ENCODE measurements at places on chromosomes 6 and 20.

GRCh38 chr6:167906899-167907298 is 80.2 kb downstream of the AFDN start:
- DNase-seq = no peak

DNA sequence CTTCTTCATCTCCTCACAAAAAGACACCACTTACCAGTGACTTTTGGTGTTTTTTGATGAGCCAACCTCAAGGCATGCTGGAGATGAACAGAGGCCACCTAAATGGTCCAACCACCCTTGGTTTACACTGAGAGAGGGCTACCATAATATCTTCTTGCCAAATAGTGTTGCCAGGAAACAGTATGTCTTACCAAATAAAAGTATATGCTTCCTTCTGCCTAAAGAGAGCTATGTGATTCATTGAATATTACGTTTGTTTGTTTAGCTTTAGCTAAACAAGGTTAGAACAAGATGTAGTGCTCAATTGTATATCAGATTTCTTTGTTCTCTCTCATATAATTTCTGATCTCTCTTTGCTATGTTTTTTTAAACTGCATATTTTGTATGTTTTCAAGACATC is 40.6 kb upstream of the BMP6 start:
- no peak for DNase-seq

- no peak for DNase-seq
These were observed 340.4 kb downstream of the TPBG start for GRCh38 chr6:82704045-82704444.

DNA sequence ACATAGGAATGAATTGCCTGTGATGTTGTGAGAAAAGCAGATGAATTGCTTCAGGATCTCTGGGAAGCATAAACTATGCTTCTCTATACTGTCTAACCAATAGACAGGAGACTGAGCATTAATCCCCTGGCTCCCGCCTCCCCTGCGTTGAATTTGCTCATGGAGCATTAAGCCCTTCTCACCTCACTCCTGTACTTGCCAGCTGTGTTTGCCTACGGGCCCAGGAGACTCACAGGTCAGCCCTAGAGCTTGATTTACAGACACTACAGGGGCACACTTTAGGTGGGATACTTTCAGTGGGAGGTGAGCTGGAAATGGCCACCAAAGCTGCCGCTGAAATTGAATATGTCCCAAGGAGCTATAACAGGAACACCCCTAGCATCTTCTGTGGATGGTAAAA is 418.7 kb downstream of the CBLN4 start:
- no peak for DNase-seq

- no peak for DNase-seq
These were observed 46.5 kb downstream of the ADTRP start for GRCh38 chr6:11732036-11732631.

- DNase-seq = no peak
These were observed 334.1 kb downstream of the COL12A1 start for GRCh38 chr6:74871757-74872156.

- DNase-seq = no peak
These were observed 53.2 kb downstream of the HFE start for GRCh38 chr6:26140254-26140966.

GRCh38 chr20:56985066-56985685 is 281.3 kb downstream of the BMP7 start:
- DNase-seq = no peak

GRCh38 chr6:75633045-75633444 is 31.4 kb downstream of the SENP6 start:
- no peak for DNase-seq

DNA sequence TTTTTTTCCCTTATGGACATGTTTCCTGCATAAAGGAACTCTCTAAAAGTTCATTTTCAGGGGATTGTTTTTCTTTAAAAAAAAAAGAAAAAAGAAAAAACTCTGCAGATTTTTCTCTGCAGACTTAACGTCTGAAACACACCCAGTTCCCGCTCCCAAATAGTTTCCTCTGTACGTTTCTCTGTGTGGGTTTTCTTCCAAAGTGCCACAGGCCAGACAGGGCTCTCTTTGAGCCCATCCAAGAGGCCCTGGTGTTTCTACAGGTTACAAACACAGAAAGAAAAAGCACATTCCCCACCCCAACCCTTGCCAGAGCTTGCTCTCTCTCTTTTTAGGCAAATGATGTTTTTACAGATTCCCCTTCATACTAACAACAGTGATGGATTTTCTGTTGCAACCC is 258.6 kb downstream of the FNDC1 start:
- DNase-seq = no peak

DNA sequence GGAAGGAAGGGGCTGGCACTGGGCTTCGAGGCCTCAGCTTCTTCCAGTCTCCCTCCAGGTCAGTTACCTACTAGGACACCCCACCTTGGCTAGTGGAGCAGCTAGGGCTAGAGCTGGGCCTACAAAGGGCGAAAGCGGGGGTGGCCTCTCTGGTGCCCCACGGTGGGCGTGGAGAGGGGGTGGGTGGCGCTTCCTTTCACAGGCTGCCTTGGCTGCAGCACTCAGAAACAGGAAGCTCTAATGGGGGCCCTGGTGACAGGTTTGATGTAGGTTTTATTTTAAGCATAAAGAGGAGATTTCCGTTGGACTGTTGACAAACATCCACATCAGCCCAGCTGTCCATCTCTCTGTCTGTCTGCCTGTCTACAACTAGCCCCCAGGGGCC is 13.4 kb downstream of the FAM110A start:
- DNase-seq = no peak

GRCh38 chr6:107655245-107655644 is 165.3 kb downstream of the SOBP start:
- no peak for DNase-seq

DNA sequence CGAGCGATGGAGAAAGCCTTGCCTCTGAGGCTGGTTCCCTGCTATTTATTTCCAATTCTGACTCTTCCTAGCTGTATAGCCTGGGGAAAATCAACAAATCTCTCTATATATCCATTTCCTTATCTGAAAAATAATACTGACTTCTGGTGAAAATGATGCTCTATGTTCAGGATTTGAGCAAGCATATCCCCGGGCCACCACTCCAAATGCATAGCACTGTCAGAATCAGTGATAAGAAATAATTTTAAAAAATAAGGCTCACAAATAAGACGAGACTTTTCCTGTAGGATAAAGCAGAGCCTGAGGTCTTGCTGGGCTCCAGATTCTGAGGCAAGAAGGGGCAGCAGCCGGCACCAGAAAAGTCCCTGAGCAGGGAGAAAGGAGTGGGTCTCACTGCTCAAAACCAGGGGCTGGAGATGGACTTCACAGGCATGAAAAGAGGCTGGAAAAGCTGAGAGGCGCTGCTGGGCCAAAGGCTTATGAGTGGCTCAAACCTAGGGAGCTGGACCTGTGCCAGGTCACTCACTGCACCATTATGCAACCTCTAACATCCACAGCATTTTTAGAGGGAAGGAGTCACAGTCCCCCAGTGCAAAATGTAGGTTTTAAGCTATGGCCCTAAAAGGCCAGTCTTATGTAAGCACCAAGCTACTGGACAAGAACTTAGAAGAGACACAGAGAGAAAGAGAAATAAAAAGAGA is 48.1 kb upstream of the SLC17A4 start:
- DNase-seq = peak; percentile 19

- DNase-seq = no peak
These were observed 57.4 kb upstream of the NOP56 start for GRCh38 chr20:2595076-2595475.

DNA sequence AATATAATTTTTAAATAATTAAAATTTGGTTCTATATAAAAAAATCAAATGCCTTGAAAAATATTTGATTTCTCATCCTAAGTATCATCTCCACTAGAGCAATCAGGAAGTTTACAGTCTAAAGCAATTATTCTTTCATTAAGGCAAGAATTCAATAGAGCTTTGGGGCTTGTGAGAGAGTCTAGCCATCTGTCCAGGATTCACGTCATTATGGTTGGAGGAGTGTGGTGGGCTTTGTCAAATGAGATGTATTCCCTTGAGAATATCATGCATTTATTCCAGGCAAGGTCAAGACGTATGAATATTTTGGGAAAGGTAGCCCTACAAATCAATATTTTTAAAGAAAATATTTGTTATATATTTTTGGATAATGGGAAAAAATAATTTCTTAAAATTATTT is 132.4 kb downstream of the ELOVL4 start:
- DNase-seq = no peak

DNA sequence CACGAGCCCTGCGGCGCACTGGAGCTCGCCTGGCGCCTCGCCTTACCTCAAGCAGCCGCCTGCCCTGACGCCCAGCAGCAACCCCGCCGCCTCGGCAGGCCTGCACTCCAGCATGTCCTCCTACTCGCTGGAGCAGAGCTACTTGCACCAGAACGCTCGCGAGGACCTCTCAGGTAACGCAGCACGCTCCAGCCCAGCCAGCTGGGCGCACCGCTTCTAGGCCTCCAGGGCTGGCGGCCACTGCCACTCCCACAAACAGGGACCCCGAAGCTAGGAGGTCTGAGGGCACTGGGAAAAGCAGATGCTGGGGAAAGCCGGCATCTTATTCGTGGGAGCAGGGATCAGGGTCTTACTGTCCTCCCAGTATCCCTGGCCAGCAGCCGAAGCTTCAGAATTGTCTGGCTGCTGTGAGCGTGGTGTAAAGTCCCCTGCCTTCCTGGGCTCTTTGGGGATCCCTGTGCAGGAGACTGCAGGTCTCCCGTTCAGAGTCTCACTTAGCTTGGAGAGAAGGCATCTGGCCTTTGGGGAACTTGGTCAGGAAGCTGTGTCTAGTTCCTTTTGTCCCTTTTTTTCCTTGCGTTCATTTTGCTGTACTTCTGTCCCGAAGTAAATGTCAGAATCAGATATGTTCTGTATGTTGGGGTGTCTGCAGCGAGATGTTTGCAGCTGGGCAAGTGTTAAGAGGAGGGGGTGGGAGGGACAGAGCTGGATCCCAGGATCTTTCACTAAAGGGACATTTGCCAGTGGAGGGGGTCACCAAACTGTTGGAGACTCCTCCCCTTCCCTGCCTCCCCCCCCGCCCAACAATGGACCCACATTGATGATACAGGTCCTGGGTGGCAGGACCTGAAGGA is 1.8 kb downstream of the FOXF2 start:
- no peak for DNase-seq

GRCh38 chr6:22972771-22973170 is 403.4 kb downstream of the HDGFL1 start:
- DNase-seq = no peak

DNA sequence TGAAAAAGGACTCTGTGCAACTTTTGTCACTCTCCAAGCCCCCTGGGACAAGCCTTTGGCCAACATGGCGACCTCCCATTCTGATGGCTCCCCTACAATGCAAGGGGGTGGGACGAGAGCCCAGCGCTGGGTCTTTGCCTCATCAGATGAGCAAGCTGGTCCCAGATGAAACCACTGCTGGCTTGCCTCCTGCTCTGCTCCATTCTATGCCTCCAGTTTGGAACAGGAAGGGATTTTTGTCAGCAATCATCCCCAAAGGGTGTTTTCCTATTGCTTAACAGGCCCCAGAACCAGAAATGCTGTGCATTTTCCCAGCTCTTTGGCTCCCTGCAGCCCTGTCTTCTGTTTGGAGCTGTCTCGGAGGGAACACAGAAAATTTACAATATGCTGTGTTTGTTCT is 412.7 kb downstream of the MAFB start:
- no peak for DNase-seq

- no peak for DNase-seq
These were observed 284.9 kb upstream of the ECI2 start for GRCh38 chr6:4420160-4420865.

GRCh38 chr6:786946-787763 is 94.2 kb upstream of the EXOC2 start:
- DNase-seq = peak; percentile 33

GRCh38 chr20:56098981-56099500 is 93.7 kb upstream of the CBLN4 start:
- DNase-seq = no peak

GRCh38 chr6:107691062-107691751 is 132.9 kb downstream of the SCML4 start:
- DNase-seq = no peak

- DNase-seq = no peak
These were observed 28.4 kb downstream of the DLGAP4 start for GRCh38 chr20:36334281-36335205.

DNA sequence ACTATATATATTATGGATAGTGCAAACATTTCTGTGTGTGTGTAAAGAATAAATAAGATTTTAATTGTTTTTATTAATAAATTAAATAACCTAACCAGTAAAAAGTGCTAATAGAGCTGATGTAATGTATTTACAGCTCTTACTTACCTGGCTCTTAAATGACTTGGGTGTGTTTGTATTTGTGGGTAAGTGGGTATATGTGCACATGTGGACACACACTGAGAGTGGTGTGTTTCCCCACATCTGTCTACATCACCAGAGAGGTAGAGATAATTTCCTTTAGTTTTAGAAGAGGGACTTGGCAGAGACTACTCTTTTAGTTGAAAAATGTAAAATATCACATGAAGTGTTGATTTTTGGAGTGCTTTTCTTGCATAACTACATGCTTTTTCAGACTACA is 76.0 kb downstream of the UST start:
- no peak for DNase-seq

DNA sequence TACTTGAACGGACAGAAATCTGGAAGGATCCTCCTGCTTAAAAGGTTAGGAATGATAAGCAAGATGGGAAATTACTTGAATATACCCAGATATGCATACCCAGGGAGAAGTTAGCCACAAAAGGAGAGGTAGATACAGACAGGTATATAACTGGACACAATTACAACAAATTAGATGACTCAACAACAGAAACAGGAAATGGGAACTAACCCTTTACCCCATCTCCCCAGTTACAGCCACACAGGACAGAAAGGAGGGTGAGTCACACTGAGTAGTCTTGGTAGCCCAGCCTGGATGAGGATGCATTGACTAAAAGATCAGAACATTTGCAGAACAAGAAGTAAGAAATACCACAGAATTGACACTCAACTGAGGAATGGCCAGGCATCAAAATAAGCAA is 61.2 kb downstream of the C6orf52 start:
- DNase-seq = no peak

GRCh38 chr6:135251498-135252441 is 70.7 kb downstream of the MYB start:
- DNase-seq = peak; percentile 26

- DNase-seq = no peak
These were observed 51.6 kb upstream of the FAM83D start for GRCh38 chr20:38874460-38875174.

DNA sequence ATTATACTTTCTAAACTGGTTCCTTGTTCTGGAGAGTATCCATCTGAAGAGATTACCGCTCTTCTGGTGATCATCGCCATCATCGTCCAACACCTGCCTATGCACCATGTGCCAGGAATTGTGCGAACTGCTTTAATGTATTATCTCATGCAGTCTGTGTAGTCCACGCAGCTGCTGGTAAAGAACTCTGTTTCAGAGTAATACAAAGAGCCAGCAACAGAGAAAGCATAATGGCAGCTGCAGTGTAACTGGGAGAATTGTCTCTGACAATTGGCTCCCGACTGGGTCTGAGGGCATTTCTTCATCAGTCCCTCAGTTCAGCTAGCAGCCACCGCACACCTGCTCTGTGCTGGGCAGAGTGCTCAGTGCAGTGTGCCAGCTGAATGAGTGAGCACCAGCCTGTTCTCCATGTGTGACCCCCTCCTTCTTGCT is 383.4 kb downstream of the GRIK2 start:
- no peak for DNase-seq

GRCh38 chr6:144488590-144488989 is 203.5 kb downstream of the UTRN start:
- DNase-seq = no peak
